Type B pancreatic cell (in vitro differentiated cells): ENCODE measurements at places on chromosomes 11 and 22. TPM values are rescaled to one million over a fixed set of nuclear protein-coding genes. Genes with fewer than 3 reads are reported as not detected.
A peak's percentile ranks its signal among the peaks of the same experiment; 100 is the strongest.

Gene RAB38
- 10.2 and 16.8 TPM in 2 replicates for total RNA-seq

GRCh38 chr11:110711776-110712658, at the start of gene ARHGAP20:
ARHGAP20 (minus strand) TSS chr11:110712437; CDS start chr11:110712231, 206 bp downstream.
- DNase-seq: peak; percentile 75

GRCh38 chr11:61980783-61981541, 13.5 kb upstream of the FTH1 start:
- no peak for DNase-seq

DNA sequence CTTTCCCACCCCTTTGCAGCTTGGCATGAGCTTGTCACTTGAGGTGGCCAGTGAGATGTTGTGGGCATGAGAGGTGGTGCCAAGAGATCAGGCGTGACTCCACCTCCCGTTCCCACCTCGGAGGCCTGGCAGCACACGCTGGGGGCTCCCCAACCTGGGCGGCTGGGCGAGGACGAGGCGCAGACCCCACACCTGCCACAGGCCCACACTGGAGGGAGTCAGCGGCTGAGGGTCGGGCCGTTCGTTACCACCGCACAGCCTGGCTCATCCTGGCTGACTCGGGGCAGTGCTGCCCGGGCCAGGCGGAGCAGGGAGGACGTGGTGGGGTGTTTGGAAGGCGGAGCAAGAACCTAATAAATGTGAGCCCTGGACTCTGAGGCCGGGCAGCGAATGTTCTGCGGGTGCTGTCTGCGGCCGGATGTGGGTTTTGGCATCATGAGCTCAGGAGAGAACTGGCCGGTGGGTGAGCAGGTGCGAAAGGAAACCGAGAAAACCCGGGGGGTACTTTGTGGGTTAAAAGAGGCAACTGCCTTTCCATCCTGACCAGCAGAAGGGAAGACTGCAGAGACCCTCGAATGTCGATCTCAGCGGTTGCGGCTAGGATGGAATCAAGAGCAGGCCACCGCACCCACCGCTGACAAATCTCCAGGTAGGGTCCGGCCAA, 10.2 kb upstream of the IFITM3 start:
- DNase-seq: no peak

GRCh38 chr22:31569126-31569525, 72.8 kb downstream of the SFI1 start:
- DNase-seq: no peak
